ENCODE measurements at places on chromosomes 1 and 21.

- no peak for DNase-seq
Observed at GRCh38 chr1:59169703-59170102, 127.2 kb upstream of the FGGY start.

GRCh38 chr1:243434594-243434993, 178.8 kb downstream of the SDCCAG8 start:
- DNase-seq = no peak

- DNase-seq = peak; percentile 30
Observed at GRCh38 chr1:229024528-229025130, 246.3 kb upstream of the RAB4A start.

- no peak for DNase-seq
Observed at GRCh38 chr1:98398092-98398491, 263.4 kb upstream of the SNX7 start.

- no peak for DNase-seq
Observed at GRCh38 chr1:226635456-226635941, 86.9 kb downstream of the STUM start.
